ENCODE measurements at places on chromosomes 16 and 17.

DNA sequence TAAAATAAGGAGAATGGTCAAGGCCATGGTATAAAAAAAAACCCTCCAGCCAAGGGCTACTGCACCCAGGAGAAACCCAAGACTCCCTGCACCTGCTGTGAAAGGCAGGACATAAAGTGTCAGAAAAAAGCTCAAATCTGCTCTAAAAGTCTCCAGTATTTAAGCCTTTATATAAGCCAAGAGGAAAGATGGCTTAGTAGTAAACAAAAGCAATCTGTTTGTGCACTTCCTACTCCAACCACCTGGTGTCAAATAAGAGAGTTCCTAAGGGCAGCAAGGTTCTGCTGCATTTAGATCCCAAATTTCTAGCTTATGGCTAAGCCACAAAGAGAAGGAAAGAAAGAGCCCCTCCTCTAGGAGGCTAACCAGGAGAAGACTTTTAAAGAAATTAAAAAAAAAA is 20.6 kb downstream of the ACSM1 start:
- no peak for DNase-seq

DNA sequence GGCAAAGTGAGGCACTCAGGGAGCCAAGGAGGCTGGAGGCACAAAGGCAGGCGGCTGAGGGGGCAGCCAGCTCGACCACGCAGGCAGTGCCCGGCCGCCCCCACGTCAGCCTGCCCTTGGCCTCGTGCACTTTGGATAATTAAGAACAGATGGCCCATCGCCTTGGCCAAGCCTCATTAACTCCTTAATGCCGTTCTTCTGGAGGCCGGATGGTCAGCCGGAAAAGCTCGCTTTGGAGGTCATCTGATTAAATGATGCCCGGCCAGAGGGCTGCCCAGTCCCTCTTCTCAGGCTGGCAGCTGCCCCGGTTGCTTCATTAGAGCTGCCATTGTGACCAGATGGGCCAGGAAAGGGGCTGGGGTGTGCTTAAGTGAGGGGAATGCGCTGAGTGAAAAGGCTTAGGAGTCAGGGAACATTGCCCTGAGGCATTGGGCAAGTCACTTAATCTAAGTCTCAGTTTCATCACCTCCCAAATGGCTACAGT is 364.0 kb downstream of the NPIPA8 start:
- no peak for DNase-seq

DNA sequence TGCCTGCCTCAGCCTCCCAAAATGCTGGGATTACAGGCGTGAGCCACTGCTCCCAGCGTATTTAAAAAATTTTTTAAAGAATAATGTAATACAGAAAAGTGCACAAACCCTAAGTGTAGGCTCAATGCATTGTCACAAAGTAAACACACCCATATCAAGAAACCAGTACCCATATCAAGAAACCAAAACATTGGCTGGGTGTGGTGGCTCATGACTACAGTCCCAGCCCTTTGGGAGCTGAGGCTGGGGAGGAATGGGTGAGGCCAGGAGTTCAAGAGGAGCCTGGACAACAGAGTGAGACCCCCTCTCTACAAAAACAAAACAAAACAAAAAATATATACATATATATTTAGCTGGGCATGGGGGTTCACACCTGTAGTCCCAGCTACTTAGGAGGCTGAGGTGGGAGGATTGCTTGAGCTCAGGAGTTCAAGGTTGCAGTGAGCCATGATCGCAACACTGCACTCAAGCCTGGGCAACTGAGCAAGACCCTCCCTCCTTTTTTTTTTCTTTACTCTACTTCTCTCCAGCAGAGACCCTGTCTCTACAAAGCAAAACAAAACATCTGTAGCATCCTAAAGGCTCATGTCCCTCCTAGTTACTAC is 9.3 kb upstream of the PRR14 start:
- no peak for DNase-seq

DNA sequence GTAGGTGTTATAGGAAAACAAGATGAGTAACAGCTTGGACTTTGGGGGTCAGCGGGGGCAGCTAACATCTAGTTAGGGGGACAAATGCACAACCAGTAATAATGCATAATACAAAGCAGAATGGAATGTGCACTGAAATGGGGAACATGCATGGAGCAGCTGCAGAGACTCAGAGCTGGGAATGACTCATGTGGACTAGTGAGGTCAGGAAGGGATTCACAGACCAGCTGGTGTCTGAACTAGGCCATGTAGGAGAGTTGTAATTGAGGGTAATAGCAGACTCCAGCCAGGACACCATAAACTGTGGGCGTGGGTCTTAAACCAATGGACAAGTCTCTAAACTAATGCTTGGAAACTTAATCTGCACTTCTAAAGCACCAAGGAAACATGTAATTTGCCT is 176.8 kb upstream of the ASIC2 start:
- no peak for DNase-seq

DNA sequence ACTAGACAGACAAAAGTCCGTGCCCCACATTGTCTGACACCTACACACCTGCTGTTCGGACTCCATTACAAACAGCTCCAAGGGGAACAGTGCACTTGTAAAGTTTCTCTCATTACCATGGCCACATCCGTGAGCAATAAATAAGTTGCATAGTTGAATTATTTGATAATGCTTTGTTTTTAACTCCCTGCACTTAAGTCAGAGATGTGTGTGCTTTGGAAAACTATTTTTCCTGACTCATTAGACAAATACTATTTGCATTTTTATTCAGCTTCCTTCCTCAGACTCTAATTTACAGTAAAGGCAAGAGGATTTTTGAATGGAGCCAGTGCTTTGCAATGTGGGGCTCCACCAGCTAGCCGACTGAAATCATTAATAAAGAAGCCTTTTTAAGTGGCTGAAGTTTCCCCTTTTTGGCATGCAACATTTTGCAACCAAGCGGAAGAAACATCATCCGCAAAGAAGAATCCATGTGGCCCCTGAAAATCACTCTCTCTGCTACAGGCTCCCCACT is 6.5 kb upstream of the CCL2 start:
- DNase-seq, result no peak

GRCh38 chr16:35533683-35534082 is 2074.3 kb downstream of the TP53TG3F start:
- no peak for DNase-seq

DNA sequence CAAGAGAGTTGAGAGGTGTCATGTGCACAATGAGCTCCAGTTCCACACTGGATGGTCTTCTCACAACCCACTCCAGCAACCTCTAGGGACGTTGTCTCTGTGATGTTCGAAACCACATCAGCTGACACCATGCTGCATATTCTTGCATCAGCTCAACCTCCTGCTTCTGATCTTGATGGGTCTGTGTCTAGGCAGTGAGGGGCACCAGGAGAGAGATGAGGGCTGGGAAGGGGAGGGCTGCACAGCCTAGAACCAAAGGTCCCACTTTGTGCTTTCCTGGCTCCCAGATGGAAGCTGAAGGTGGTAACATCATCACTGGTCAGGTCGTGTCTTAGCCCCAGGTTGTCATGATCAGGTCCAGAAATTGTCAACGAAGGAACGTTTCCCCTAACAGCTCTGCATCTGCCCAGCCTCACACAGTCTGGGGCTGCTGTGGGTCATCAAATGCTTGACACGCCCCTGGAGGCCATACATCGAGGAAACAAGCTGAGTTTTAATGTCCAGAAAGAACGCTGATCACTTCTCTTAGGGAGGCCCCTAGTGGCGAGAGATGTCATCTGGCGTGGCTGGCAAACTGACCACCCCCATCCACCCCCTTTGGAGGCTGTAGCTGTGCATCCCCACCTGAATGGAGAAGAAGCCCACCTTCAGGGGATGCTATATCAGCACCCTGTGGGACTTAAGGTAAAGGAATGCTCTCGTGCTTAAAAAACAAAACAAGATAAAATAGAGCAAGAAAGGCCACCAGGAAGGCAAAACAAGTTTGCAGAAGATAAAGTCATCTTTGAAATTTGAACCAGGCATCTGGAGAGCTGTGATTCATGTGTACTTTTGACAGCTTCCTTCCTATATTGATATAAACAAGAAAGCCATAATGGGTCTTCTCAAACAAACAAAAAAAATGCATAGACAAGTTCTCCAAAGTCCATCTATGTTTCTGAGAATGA is 58.3 kb downstream of the WIPI1 start:
- peak; percentile 64 for DNase-seq

DNA sequence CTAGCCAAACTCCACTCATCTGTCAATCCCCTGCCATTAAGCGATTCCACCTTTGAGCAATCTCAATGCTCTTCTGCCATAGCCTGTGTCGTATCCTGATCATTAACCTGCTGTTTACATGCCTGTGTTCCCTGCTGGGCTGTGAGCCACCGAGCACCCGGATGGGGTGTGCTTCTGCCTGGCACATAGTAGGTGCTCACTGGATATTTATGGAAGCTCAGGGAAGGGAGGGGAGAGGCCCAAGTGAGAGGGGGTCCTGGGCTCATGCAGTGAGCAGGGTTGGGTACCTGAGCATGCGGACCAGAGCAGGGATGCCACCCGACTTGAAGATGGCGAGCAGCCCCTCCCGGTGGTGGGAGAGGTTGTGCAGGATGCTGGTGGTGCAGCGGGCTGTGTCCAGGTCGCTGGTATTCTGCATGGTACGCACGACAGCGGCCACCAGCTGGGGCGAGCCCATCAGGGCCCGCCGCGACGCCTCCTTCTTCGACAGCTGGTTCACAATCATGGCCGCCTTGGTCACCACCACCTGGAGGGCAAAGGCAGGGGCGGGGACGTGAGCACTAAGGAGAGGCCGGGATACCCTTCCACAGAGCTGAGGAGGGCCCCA is 17.7 kb downstream of the JUP start:
- DNase-seq, result no peak

GRCh38 chr17:67779098-67779672 is 46.1 kb upstream of the BPTF start:
- DNase-seq, result peak; percentile 32

GRCh38 chr17:9802294-9802693 is 10.9 kb upstream of the DHRS7C start:
- DNase-seq, result no peak

- no peak for DNase-seq
These were observed 63.5 kb upstream of the TEX2 start for GRCh38 chr17:64326420-64327054.

GRCh38 chr17:77436058-77436442 is 295.3 kb downstream of the SEC14L1 start:
- DNase-seq, result no peak

DNA sequence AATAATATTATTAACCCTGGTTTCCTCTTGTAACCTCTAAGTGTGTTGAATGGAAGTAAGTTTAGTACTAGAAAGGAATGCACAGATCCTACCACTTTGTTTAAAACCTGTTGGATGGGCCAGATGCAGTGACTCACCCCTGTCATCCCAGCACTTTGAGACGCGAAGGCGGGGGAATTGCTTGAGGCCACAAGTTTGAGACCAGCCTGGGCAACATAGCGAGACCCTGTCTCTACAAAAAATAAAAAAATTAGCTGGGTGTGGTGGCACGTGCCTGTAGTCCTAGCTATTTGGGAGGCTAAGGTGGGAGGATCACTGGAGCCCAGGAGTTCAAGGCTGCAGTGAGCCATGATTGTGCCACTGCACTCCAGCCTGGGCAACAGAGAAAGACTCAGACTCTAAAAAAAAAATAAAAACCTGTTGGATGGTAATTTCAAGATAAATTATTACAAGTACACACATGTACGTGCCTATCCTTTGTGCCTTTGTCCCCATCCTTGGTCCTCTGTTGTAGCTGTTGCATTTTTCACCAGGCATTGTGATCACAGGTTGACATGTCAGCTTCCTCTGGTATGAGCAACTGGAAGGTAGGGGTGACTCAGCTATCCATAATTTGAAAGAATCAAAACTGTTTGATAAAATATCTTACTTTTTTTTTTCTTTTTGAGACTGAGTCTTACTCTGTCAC is 30.7 kb upstream of the METTL9 start:
- DNase-seq, result no peak

DNA sequence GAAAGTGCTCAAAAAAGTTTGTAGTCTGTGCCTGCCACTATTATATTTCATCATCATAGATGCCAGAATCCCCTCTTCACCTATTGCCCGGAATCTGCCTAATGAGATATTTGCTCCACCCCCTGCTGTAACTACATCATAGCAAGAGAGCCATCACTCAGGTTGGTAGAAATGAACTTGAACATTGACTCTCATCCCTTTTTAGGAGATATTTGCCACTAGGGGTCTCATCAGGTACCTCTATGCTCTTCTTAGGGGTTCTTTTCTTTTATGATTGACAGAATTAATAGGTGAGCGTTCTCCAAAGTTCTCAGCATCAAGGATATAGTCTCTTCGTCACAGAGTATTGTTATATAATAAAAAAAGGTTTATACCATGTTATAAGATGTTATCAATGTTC is 20.0 kb downstream of the ANKS4B start:
- DNase-seq, result no peak

DNA sequence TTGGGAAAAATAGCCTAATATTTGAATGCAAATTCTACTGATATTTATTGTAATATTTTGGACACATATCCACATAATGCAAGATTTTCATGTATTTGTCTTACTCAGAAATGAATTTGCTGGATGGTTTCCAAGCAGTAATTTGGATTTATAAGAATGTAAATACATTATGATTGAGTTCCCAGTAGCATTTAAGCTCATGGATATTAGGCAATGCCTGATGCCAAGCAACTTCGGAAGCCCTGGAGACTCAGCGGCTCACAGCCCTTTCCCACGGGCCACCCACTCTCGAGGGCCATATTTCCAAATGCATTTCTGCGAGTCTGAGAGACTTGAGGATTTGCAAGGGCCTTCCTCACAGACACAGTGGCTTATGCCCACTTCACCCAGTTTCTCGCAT is 62.1 kb upstream of the MYOCD start:
- no peak for DNase-seq

All from activated CD4-positive, alpha-beta T cell treated with anti-CD3 and anti-CD28 coated beads, Interleukin-2, Interleukin-4, amounts not matched to agents 100 ng/mL and 50 ng/mL, durations not matched to agents 16 hours and 8 hours (primary cell).